ENCODE measurements at places on chromosomes 1 and 21. TPM values are rescaled to one million over a fixed set of nuclear protein-coding genes. Genes with fewer than 3 reads are reported as not detected.

Gene FCRL4
- total RNA-seq, result not detected

Gene BEND5
- total RNA-seq, result 11.5 TPM

Gene GJA9
- not detected for total RNA-seq

Gene KCNJ6
- total RNA-seq, result not detected

Gene OR6P1
- total RNA-seq, result not detected

Gene LMX1A
- total RNA-seq, result not detected

DNA sequence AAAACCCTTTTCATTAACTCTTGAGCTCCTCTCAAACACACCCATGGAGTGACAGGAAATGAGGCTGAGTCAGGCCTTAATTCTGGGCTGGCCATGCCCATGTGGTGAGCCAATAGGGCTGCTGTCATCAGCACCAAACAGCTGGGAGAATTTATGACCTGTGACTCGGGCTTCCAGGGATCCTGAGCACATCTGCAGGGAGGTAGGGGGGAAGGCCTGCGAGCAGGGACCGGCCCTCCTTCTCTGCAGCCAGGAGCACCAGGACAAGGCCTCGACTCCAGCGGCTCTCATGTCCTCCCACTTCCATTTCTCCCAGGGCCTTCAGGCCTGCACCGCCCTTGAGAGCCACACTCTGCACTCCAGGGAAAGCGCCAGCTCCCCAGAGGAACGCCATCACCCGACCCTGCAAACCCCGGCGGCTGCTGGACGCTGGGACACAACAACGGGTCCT lies 14.6 kb downstream of the RIPK4 start:
- H3K27me3 ChIP-seq, result no peaks in the 10 kb centered on the region
- no peaks in the 10 kb centered on the region for H3K36me3 ChIP-seq
- no peak overlapping the region for H3K27ac ChIP-seq
- H3K4me3 ChIP-seq, result no peak overlapping the region
- no peak for DNase-seq

DNA sequence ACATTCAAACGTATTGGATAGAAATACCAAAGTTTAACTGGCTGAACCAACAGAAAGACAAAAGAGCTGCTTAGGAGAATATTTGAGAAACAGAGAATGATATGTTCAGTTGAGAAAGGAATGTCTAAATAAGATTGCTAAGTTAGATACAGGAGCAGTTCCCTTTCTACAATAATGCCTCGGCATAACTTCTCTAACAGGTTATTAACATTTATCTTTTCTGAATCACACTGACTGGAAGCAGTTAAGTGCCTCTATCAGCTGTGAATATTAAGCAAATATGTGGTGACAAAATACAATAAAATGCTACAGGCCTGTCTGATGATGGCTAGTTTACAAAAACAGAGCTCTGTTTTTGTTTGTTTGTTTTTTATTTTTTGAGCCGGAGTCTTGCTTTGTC lies 121.9 kb downstream of the KCNK1 start:
- H3K27me3 ChIP-seq, result no peaks in the 10 kb centered on the region
- DNase-seq, result no peak
- no peaks in the 10 kb centered on the region for H3K4me1 ChIP-seq
- no peaks in the 10 kb centered on the region for H3K36me3 ChIP-seq
- no peak overlapping the region for H3K27ac ChIP-seq

All from activated CD4-positive, alpha-beta T cell treated with anti-CD3 and anti-CD28 coated beads, Interleukin-2, amount 10 ng/mL, durations not matched to agents 24 days and 14 days (primary cell).